ENCODE measurements at places on chromosomes 2 and 18.
A peak's percentile ranks its signal among the peaks of the same experiment; 100 is the strongest.

DNA sequence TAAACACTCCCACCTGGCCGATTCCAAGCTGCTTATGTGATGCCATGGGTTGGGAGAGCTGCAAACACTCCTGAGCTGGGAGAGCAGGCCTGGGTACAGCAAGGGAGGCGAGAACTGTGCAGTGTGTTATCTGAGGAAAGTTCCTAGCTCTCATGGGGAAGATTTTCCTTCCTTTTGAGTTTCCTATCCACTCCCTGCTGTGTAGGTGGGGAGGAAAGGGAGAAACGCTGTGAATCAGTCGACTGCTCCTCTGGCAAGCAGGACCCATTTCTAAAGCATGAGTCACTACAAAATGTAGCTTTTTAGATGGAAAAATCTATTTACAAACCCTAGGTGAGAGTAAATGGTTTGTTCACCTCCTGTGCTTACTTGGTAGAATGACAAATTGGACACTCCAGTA is 80.4 kb downstream of the SH3RF3 start:
- no peak for DNase-seq

DNA sequence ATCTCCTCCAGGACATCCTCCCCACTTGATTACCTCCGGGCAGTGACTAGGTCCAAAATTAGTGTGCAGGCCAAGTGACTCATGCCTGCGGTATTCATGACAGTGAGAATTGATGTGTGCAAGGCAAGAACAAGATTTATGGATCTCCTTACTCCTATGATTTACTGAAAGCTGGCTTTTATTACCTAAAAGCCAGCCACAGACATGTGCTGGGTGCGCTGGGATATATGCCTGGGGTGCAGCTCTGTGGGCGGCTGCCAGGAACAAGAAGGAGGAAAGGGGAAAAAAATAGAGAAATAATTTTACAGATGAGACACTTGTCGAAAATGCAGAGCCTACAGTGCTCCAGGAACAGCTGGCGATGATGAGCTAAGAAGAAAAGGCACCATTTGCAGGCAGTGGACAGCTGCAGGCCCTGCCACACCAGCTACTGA is 359.3 kb downstream of the CMPK2 start:
- no peak for DNase-seq

GRCh38 chr2:217017456-217018252 is 157.8 kb upstream of the TNP1 start:
- no peak for DNase-seq

GRCh38 chr2:137675584-137676327 is 288.5 kb upstream of the HNMT start:
- DNase-seq, result no peak

DNA sequence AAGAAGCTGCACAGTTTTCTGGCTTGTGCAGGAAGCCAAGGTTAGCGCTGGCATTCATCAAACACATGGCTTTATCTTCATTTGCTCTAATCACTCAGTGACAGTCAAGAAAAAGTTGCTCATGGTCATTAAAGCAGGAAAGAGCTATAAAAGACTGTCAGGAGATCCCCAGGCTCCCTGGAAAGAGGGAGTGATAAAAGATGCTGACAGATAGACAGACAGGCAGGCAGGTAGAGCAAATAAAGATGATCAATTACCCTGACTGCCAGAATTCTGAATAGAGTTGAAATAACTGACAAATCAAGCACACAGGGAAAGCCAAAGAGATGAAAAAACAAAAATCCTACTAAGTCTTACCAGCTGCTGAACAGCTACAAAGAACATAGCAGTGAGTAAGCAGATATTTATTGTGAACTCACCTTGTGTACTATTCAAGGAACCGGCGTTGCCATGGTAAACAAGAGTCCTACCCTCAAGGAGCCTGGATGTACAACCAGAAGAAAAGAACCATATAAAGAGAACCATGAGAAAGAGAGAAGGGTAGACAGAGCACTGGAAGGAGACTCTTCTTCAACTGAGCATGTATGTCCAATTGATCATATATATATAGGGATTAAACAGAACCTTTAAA is 68.0 kb downstream of the RNF152 start:
- no peak for DNase-seq

GRCh38 chr18:12162786-12163185 is 69.1 kb downstream of the ANKRD62 start:
- no peak for DNase-seq

DNA sequence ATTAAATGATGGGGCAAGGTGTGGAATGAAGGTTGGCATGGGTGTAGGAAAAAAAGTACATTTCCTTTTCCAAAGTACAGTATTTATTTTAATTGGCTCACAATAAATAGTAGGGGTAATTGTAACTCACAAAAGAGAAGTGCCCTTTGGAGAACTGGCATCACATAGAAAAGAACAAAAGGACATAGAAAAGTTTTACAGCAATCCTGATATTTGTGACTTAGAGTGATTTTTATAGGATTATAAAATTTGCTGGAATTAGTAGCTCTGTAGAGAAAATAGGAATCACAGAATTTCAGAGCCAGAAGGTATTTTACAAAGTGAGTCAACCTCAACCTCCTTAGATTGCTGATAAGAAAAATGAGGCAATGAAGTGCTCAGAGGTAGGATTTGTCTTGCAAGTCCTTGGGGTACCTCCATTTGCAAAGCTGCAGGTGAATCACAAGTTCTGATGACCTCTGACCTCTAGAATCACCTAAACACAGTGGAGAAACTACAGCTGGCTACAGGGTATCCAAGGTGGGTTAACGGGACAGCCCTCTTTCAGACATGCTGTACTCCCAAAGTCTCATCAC is 133.6 kb downstream of the SOCS6 start:
- DNase-seq, result no peak

DNA sequence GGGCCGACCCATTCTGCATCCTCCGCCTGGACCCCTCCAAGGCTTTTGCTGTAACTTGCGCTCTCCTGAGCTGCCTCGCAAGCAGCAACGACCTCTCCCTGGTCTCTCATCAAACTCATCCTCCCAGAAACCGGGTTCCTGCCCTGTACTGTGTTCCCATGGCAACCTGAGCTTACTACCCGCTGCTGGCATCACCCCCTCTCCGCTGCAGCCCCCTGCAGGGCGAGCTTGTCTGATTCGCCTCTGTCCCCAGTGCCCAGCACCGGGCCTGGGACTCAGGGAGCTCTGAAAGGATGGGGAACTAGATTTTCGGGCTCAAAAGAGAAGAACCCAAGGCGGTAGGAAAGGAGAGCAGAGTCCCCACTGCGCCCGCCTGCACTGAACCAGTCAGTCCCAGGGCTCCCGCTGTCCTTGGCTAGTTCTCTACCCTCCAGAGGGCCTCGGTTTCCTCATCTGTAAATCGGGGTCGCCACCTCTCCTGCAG is 463 bp downstream of the HS1BP3 start:
- no peak for DNase-seq

GRCh38 chr2:72993147-72993932 is 76.0 kb downstream of the EMX1 start:
- peak; percentile 32 for DNase-seq

DNA sequence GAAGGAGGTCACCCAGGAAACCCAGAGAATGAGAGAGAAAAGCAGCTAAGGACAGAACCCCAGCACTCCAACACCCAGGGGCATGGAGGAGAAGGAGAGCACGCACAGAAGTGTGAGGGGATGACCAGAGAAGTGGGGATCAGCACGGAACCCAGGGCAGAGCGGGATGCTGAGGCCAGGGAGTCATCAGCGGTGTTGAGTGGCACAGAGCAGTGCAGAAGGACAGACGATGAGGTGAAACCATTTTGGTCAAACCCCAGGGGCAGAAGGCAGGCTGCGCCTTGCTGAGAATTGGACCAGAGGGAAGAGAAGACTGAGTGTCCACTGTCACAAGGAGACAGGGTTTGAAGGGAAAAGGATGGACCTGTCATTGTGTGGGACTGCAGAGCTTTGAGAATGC is 23.4 kb upstream of the ASB18 start:
- DNase-seq, result no peak

DNA sequence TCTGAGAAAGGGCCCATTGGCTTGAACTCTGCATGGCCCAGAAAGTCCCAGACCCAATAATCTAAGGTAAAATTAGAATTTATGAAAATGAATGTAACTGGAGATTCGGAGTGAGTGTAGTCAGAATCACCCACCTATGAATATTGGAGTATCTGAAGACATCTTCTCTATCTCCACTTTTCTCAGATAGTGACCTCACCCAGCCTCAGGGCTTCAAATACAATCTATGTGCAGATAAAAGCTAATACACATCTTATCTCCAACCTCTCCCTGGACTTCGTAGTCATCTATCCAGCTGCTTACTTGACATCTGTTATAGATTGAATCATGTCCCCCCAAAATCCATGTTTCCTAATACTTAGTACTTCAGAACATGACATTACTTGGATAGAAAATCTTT is 263.2 kb downstream of the RAD51AP2 start:
- DNase-seq, result no peak

GRCh38 chr2:118832791-118833715 is 14.4 kb downstream of the EN1 start:
- no peak for DNase-seq

Data from activated CD4-positive, alpha-beta T cell treated with anti-CD3 and anti-CD28 coated beads, Interleukin-2, amount 50 U/mL, for 1 hour (primary cell).